Iris pigment epithelial cell (primary cell): ENCODE measurements at places on chromosomes 4 and X.
A peak's percentile ranks its signal among the peaks of the same experiment; 100 is the strongest.

DNA sequence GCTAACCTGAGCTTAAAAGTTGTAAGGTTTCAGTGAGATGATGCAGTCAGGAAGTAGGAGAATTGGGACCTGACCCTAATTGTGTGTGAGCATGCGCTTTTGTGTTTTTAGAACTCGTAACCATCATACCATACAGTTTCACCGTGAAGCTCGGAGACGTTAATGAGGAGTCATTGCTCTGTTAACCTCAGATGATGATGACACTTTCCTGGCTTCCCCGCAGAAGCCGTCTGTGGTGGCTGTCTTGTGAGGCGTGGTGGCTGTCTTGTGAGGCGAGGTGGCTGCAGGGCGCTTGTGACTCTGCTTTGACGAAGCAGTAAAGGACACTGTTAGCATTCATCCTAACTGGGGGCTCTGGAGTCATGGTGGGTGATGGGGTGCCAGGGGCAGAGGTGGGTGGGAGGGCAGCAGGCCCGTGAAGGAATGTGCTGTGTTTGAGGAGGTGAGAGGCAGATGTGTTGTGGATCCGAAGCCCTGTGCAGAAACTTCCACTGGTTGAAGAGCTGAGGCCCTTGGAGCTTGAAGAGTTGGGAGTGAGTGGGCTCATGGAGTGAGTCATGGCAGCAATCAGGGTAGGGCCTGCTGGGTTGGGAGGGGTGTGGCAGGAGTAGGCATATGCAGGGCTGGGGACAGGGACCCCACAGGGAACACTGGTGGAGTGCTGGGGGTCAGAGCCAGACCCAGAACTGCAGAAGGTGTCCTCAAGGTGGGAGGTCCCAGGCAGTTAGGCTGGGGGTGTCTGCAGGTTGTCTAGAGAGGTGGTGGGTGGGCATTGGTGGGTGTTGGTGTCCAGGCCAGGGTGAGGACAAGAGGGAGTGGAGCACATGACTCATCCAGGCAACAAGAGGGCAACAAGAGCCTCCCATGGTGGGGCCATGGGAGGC is 57.4 kb downstream of the NSD2 start:
- DNase-seq = no peak

DNA sequence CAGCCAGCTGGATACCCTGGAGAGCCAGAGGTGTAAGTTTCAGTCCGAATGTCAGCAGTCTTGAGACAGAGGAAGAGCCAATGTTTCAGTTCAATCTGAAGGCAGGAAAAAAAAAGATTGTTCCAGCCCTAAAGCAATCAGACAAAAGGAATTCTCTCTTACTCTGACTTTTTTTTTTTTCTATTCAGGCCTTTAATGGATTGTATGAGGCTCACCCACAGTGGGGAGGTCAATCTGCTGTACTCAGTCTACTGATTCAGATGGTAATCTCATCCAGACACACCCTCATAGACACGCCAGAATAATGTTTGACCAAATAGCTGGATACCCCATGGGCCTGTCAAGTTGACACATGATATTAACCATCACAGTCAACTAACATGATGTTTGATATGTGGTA is 51.9 kb downstream of the TEX13A start:
- DNase-seq = no peak

DNA sequence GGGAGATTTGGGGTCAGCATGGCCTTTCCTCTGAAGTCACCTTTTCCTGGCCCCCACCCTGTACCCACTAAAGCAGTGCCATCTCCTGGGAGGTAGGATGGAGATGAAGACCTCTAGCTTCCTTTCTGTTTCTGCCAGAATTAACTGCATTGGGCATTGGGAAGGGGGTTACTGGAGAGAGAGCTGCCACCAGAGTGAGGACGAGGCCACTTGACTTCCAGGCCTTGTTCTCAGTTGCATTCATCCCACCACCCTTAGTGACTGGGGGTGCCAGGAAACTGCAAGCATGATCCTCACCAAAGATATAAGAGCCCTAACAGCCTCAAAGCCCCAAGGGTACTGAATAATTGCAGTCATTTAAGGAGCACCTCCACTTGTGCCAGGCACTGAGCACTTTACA is 15.8 kb downstream of the SASH3 start:
- no peak for DNase-seq

GRCh38 chr4:20318909-20319277 is 67.2 kb downstream of the SLIT2 start:
- DNase-seq = peak; percentile 16

GRCh38 chrX:110015032-110015431 is 12.1 kb downstream of the TMEM164 start:
- DNase-seq = no peak

- no peak for DNase-seq
Observed at GRCh38 chr4:149211876-149212275, 603.8 kb downstream of the IQCM start.

DNA sequence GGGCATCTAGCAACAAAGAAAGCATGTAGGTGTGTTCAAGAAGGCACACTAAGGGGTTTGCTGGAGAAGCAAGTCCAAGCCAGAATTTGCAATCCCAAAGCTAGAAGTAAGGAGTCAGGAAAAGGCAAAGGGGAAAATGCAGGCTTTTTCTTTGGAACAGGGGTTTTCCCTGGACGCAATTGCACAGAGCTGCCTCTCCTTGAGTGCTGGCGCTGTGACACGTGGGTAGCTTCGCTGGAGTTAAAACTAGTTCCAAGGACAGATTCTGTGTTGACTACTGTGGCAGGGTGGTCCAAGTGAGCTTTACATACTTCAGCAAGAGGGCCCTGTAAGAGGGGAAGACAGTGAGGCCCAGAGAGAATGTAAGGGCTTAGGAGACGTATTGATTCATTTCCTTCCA is 277.1 kb downstream of the ADGRA3 start:
- no peak for DNase-seq

GRCh38 chrX:150085881-150086280 is 147.6 kb upstream of the EOLA2 start:
- DNase-seq = peak; percentile 51

DNA sequence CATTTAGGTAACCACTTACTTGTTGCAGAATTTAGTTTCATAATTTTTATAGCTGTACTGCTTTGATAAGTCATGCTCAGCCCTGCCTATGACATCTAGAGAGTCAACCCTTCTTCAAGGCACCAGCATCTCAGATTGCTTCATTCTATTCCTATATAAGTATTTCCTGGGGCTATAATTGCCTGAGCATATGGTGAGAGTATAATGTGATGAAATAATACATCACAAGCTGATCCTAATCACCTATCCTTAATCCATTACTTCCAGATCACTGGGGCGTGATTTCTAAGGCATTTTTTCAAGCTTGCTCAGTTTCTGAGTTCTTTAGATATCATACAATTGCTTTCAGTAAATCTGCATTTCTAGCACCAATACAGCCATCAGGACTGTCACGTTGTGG is 200.0 kb upstream of the NPY2R start:
- peak; percentile 12 for DNase-seq

DNA sequence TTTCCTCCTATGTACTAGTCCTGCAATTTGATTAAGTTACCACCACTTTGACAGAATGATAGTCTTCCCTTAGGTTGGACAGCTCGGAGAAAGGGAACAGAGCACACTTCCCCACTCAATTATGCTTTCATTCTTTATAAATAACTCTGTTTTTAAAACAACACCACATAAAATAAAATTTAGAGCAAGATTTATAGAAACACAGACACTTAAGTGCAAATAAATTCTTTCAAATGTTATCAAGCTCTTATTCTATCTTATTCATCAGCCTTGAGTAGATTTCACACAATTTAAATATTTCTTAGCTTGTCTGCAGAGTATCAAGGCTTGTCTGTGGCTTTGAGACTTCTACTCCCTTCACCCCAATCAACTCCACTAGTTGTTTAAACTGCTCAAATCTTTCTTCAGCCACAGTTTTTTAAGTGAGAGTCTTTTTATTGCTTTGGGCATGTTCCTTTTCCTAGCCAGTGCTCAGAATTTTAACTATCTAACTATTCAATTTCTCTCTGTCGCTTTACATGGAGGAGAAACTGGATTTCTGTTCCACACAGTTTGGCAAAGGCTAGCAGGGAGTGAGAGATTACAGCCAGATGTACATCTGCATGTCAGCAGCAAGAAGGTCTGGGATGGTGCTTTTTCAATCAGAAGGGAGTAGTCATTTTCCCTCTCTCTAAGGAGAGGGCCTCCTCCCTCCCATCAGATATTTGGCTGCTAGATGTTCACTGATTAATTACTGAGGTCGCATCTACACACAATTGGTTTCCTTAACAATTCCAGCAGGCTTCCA is 53.1 kb upstream of the PLAC1 start:
- DNase-seq = no peak

DNA sequence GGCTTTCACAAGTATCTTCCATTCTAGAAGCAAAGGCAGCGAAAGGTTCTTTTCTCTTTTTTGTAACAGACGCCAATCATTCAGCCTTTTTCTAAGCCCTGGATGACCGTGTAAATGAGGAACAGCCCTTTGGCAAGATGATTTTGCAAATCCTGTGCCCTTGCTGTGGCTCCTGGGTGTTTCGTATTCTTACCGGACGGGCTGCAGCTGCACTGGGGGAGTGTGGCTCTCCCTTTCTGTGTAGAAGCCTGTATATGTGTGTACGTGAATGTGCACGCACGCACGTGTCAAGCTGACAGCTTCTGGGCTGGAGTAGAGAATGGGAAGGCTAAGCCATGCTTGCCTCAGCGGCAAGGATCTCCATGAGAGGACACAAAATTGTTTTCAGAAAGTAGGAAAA is 8.2 kb downstream of the GRPEL1 start:
- no peak for DNase-seq

GRCh38 chr4:71732706-71733105 is 51.2 kb downstream of the GC start:
- peak; percentile 52 for DNase-seq

GRCh38 chr4:161538941-161539340 is 624.9 kb downstream of the FSTL5 start:
- no peak for DNase-seq

- DNase-seq = no peak
Observed at GRCh38 chrX:65195621-65196020, 219.4 kb upstream of the ZC4H2 start.

- peak; percentile 55 for DNase-seq
Observed at GRCh38 chr4:123786920-123787319, 390.3 kb downstream of the SPRY1 start.

- DNase-seq = no peak
Observed at GRCh38 chr4:42369489-42369888, 27.8 kb upstream of the SHISA3 start.

- DNase-seq = peak; percentile 3
Observed at GRCh38 chr4:161448550-161449180, 715.1 kb downstream of the FSTL5 start.

GRCh38 chrX:26387906-26388305 is 171.9 kb downstream of the MAGEB5 start:
- no peak for DNase-seq

DNA sequence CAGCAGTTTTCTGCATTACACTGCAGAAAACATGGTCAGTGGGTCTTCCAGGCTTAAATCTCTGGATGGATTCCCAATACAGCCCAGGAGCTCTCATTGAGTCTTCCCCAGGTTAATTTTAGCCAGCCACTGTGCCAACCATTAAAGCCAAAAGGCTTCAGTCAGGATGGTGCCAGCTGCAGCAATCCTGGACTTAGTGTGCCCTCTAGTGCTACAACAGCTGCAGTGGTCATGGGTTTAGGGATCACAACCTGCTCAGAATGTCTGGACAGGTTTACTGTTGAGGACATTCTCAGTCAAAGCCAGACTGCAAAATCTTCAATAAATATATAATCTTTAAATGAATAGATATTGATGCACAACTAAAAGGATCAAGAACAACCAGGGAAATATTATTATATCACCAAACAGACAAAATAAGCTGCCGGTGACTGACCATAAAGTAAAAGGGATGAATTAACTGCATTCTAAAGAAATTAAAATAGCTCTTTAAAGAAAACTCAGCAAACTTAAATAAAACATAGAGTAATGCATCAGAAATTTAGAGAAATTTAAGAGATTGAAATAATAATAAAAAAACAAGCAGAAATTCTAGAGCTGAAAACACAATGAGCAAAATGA is 639.9 kb downstream of the SPOCK3 start:
- peak; percentile 17 for DNase-seq

- no peak for DNase-seq
Observed at GRCh38 chr4:148004228-148004857, 272.5 kb downstream of the ARHGAP10 start.

DNA sequence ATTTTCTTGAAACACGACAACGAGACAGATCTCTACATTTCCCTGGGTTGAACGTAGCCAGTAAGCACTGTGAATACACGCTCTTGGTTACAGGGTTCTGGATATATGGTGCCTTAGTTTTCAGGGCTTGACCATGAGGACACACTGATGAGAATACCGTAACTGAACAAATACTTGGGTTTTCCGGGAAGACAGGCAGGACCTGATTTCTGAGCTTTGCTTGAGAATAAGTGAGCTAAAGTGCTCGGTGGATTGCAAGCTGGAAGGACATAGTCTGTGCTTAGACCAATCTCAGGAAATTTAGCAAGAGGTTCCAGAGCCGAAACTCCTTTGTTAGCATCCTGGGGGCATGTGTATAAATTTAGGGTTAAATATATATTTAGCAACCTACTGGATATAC is 876 bp upstream of the TACR3 start:
- no peak for DNase-seq

DNA sequence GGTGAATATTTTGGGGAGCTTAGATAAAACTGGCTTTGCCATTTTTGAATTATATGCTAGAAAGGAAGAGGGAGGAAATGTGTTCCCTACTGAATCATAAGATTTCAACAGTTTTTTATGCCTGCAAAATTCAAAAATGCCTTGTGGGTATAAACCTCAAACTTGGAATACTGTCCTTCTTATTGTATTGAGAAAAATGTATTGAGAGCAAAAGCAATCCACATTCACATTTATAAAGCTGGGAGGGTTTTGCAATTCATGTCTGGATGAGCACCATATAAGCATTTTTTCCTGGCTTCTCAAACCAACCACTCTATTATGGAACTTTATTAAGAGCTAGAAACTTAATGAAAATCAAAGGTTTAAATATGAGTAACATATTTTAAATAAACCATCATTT is 289.8 kb downstream of the PCDH7 start:
- no peak for DNase-seq

DNA sequence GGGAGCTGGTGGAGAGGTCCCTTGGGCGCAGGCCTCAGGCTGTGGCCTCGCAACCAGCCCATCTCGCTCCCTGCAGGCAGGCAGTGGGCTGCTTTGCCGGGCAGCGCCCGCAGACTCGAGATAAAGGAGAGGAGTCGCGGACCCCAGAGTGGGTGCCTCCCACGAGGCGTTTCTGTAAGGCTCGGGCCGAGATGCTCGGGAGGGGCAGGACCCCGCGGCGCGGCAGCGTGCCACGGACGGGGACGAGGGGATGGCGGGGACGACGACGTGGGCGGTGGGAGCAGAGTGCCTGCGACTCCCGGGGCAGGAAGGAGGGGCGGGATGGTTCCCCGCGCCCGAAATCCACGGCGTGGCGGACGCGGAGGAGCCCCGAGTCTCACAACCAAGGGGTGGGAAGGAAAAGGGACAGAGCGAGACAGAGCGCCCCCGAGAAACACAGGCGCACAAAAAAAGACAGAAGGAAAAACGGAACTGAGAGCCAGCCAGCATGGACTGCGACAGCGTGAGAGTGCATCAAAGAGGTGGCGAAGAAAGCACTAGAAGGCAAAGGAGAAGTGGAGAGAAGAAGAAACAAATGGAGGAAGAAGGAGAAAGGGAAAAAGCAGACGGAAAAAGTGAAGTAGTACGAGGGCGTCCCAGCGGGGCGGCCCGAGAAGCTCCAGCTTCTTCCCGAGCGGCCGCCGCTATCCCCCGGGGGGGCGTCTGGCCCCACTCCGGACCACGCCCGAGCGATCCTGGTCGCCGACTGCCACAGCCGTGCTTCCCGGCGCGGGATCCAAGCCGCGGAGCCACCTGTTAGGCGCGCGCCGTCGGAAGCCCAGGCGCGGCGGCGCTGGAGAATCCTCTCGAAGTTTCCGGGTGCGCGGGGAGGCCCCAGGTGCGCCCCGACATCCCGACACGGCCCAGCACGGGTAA is 1.5 kb downstream of the BEND4 start:
- no peak for DNase-seq
